ENCODE measurements at places on chromosomes 16 and 17.

DNA sequence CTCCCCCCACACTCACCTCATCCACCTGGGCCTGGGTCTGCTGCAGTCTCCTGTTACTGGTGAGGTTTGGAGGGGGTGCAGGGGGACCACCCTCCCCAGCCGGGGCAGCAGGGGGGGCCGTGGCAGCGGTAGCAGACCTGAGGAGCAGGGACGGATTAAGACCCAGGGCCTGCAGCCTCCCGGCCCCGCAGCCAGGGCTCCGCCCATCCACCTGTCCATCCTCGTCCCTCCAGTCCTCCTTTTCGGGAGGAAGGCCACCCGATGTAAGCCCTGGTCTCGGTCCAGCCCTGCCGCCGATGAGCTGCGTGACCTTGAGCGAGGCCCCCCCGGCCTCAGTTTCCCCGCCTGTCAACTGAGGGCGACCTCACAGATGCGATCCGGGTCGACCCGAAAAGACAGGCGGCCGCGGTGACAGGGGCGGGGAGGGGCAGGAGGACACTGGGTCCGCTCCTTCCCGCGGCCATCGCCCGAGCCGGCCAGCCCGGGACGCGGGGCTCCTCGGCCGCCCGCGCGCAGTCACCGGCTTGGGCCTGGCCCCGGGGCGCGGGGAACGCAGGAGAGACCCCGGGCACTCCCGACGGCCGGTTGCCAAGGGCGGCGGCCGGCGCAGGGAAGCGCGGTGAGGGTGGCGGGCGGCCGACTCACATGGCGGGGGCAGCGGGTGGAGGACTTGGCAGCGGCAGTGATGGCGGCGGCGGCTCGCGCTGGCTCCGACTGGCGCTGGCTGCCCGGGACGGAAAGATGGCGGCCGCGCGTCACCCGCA is at the start of gene VAMP2:
VAMP2 (minus strand) TSS at position 716 of the 764 bp plus-strand sequence; CDS start at position 647, 69 bp downstream.
- DNase-seq = peak; percentile 92

- no peak for DNase-seq
Observed at GRCh38 chr17:67223924-67224323, 21.1 kb downstream of the HELZ start.

DNA sequence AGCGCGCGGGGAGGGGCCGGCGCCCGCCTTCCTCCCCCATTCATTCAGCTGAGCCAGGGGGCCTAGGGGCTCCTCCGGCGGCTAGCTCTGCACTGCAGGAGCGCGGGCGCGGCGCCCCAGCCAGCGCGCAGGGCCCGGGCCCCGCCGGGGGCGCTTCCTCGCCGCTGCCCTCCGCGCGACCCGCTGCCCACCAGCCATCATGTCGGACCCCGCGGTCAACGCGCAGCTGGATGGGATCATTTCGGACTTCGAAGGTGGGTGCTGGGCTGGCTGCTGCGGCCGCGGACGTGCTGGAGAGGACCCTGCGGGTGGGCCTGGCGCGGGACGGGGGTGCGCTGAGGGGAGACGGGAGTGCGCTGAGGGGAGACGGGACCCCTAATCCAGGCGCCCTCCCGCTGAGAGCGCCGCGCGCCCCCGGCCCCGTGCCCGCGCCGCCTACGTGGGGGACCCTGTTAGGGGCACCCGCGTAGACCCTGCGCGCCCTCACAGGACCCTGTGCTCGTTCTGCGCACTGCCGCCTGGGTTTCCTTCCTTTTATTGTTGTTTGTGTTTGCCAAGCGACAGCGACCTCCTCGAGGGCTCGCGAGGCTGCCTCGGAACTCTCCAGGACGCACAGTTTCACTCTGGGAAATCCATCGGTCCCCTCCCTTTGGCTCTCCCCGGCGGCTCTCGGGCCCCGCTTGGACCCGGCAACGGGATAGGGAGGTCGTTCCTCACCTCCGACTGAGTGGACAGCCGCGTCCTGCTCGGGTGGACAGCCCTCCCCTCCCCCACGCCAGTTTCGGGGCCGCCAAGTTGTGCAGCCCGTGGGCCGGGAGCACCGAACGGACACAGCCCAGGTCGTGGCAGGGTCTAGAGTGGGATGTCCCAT is 232.8 kb downstream of the SEC14L1 start:
- peak; percentile 74 for DNase-seq

DNA sequence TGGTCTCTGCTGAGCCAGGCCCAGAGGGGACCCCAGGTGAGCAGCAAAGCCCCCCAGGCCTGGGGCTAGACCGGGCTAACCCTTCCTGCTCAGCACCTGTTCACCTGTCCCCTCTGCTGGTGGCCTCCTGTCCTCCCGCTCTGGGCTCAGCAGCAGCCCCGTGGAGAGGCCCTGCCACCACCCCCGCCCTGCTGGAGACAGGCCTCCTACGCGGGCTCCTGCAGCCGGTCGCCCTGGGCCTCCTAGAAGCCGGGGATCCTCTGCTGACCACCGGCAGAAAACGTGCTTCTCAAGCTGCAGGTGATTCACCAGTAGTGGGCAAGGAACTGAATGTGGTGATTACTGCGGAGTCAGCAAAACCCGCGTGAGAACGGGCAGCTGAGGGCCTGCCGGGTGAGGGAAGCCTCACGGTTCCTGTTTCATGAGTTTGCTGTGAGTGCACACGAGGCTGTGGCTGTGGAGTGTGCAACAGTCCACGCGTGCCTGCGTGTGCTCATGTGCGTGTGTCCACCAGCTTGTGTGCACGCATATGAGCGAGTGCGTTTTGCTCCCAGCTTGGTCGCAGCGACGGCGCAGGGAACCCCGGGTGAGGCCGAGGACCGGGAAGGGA is 792 bp downstream of the SECTM1 start:
- DNase-seq = peak; percentile 65

GRCh38 chr17:4948931-4949320 is 596 bp upstream of the PFN1 start:
- peak; percentile 80 for DNase-seq

- DNase-seq = no peak
Observed at GRCh38 chr17:49680314-49680713, 2.4 kb upstream of the SPOP start.

GRCh38 chr17:40290629-40291280 is 3.1 kb downstream of the CDC6 start:
- DNase-seq = peak; percentile 33

DNA sequence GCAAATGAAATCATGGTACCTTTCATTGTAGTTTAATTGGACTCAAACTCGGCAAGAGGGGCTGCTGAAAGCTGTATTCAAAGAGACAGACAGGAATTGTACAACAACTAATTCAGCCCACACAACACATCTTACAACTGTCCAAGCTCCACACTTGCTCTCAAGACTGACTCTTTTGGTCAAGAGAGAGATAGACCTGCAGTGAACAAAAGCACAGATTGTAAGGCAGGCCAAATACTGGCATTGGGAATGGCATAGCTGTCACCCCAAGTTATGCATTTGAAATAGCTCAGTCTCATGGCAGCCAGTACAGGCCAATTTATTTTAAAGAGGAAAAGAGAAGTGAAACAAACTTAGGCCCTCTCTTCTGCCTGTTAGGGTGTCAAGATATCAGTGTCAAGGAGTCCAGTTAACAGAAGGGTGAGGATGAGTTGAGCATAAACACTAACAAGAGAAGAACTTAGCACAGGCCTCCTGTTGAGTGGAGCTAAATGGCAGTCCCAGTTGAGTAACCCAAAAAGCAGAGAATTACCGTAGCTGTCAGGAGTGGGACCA is 215.7 kb downstream of the IRX3 start:
- DNase-seq = no peak

DNA sequence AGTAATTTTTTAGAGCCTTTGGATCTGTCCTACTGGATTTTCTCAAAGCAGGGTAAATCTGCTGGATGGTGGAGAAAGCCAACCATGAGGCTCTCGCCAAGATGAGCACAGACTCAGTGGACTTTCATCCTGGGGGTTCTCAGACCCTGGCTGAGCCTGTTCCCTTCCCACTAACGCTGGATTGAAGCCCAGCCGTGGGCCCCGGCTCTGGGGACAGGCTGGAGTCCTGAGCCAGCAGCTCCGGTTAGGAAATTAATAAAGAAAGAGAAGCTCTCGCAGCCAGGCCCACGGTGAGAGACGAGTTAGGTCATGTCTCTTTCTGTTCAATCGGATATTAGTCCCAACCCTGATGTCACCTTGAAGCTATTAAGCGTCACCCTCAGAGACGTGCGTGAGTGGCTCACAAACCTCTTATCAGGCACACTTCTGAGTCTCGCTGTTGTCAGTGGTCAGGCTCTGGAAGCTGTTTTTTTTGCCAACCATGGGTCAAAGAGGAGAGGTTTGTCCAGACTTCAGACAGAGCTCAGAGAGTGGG is 27.1 kb downstream of the MEOX1 start:
- no peak for DNase-seq

- no peak for DNase-seq
Observed at GRCh38 chr16:27413956-27414355, 12.0 kb downstream of the IL21R start.

DNA sequence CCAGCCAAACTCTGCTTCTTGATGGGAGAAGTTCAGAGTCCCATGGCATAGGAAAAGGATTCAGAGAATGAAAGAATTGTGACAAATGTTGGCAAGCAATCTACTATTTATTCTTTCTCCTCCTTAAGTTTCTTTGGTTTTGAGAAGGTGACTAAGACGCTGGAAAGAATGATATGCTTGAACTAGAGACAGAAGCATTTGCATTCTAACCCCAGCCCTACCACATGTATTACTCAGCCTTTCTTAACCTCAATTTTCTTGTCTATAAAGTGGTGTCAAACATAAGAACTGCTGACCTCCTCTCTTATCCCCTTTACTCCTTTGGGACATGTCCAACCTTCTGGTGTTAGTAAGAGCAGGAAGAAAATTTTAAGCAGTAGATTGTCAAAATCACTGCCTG is 124.7 kb downstream of the HS3ST2 start:
- no peak for DNase-seq

- no peak for DNase-seq
Observed at GRCh38 chr17:50027172-50027880, 28.6 kb upstream of the ITGA3 start.

DNA sequence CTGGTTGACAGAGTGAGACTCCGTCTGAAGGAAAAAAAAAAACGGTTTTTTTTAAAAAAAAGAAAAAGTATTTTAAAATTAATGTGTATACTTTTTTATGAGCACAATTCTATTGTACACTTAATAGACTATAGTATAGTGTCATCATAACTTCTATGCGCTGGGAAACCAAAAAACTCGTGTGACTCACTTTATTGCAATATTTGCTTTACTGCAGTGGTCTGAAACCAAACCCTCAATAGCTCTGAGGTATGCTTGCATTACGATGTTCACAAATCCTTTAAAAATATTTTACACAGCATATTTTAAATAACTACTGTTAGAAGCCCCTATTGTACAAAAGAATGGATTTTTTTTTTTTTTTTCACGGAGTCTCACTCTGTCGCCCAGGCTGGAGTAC is 12.4 kb upstream of the MAP2K6 start:
- no peak for DNase-seq

DNA sequence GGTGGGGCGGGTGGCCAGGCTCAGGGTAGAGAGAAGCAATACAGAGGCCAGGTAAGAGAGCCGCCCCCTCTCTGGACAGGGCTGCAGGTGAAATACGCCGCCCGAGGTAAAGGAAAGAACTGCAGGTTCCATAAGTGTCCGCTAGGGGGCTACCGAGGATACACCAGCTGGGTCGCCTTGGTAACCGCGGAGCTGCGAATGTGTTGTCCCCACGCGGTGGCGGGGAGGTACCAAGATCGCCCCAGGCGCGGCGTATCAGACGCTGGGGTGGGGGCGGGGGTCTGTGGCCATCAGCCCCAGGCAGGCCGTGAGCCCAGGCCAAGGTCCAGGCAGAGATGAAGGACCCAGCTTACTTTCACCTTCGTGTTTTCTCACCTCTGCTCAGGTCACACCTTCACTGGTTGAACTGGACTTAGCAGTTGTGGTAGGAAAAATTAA is 18.4 kb upstream of the ZFP90 start:
- DNase-seq = peak; percentile 80

DNA sequence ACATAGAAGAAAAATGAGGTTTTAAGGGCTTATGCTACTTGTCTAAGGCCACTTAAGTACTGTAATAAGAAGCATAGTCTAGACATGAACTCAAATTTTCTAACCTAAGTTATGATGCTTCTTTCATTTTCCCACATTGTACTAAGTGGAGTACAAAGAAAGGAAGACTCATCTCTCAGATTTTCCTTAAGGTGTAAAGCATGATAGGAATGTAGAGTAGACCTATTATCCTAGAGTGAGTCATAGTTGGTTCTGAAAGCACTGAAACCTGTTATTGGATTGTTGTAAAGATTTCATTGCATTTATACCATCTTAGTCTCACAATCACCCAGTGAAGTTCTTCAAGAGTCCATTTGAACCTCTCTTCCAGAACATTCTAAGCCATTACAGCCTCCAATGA is 343.8 kb downstream of the TOX3 start:
- DNase-seq = no peak

- no peak for DNase-seq
Observed at GRCh38 chr17:27485125-27485524, 28.9 kb downstream of the KSR1 start.

GRCh38 chr17:49842371-49842770 is 5.5 kb downstream of the TAC4 start:
- no peak for DNase-seq

- no peak for DNase-seq
Observed at GRCh38 chr17:73455050-73455687, 143.4 kb upstream of the CDC42EP4 start.

GRCh38 chr17:41383690-41384089 is 1.6 kb upstream of the KRT34 start:
- DNase-seq = no peak

- no peak for DNase-seq
Observed at GRCh38 chr16:70348991-70349390, 2.3 kb downstream of the DDX19A start.

DNA sequence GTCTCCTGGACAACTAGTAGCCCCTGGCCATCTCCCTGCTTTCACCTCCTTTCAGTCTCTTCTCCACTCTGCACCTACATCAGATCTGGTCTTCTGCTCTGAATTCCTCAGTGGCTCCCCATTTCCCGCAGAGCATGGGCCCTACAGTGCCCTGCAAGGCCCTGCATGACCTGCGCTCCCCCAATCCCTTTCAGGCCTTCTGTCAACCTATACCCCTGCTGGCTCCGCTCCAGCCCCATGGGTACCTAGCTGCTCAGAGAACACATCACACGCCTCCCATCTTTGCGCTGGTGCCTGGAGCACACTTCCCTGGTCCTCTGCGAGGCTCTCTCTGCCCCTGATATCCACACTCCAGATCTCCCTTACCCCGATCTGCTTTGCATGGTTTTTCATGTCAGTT is 145.2 kb downstream of the KATNIP start:
- no peak for DNase-seq

- no peak for DNase-seq
Observed at GRCh38 chr16:11546608-11547061, 40.1 kb downstream of the LITAF start.

- no peak for DNase-seq
Observed at GRCh38 chr16:35492225-35492624, 2032.8 kb downstream of the TP53TG3F start.

- no peak for DNase-seq
Observed at GRCh38 chr17:33073416-33073815, 81.8 kb downstream of the SPACA3 start.

GRCh38 chr17:21077281-21077680 is 34.5 kb upstream of the USP22 start:
- no peak for DNase-seq
